Activated naive CD4-positive, alpha-beta T cell treated with anti-CD3 and anti-CD28 coated beads, Interleukin-2, amount 50 U/mL, for 72 hours (primary cell): ENCODE measurements at places on chromosomes 7 and 10.

DNA sequence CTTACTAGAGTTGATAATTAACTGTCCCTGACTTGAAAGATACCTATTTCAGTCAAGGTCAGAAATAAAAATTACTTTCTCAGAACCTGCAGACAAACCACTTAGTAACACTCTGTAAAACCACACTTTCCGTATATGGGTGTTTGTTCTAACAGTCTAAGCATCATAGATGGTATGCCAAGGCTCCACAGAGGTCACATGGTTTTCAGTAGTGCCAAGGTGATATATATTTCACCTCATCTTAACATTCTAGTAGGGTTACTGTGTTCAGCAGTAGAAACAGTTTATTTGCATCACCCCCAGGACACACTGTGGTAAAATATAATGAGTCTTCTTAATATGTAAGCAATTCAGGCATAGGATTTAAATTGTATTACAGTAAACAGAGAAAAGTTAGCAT is 61.5 kb downstream of the KCND2 start:
- no peak for DNase-seq

DNA sequence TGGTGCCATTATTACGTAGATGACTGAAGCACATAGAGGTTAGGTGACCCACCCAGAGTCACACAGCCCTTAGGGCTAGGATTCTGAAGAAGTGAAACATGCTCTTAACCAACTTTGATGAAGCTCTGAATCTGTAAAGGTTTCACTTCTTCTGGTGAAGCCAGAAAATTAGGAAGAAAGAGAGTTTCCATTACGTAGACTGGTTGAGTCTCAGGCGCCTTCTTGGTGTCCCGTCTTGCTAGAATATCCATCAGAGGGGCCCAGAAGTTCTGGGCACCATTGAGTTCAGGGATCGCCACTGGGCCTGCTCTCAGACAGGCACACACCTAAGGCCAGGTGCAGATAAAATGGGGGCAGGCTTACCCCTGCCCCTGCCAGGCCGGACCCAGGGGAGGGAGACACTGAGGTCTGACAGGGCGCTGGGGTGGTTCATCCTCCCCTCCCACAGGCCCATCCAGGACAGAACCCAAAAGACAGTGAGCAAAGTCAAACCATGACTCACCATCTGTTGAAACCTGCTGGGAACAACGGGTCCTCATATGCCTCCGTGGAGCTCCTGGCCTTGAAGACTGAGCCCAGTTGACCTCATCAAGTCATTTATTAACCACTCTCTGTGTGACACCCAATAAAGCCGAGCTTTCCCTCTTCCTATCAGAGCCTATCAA is 33.2 kb downstream of the DRGX start:
- DNase-seq = no peak

DNA sequence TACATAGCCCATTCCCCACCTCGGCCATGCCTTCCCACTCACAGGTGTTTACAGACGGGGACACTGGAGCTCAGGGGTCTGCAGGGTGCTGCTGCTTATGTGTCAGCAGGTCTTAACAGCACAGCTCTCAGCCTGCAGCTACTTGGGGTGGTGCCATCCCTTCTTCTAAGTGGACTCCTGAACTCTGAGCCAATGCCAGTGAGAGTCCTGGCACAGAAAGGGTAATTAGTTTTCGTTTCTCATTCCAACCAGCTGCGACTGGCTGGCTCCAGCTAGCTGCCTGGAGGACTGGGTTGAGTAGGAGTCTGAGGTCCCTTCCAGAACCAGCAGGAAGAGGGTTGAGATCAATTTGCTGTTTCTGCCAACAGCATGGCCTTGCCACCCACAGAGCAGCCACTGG is 88.3 kb upstream of the AGK start:
- DNase-seq = no peak

GRCh38 chr10:98899018-98899417 is 336.6 kb downstream of the HPSE2 start:
- no peak for DNase-seq

GRCh38 chr7:150717814-150718420 is 1.5 kb downstream of the GIMAP1 start:
- no peak for DNase-seq

DNA sequence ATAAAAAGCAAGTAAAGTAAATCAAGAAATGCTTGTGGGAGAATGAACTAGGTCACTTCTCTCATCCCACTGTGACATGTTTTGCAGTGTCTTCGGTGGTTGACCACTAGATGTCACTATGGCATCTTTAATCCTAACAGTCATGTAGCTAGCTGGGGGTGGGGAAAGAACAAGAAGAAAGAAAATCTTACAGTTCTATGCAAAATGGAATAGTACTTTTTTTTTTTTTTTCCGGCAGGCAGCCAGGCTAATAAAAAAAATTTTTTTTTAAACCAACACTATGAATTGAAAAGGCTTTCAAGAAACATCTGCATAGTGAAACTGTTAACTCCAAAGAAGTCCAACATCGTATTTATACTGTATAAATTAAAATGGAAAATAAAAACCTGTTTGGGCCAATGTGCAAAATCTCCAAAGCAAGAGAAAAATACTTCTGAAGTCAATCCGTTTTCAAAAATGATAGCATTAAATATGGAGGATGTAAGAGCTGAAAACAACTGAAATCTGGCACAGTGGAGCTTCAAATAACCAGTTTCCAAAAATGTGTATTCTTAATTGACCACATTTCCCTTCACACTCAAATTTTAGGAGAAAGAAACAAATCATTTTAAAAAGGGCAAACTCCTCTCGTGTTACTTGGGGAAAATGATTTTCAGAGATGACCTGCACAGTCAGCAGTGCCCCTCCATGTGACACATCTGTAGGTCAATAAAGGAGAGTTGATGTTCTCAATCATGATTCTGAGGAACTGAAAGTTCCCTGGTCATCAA is 38.5 kb downstream of the CDK1 start:
- DNase-seq = no peak

DNA sequence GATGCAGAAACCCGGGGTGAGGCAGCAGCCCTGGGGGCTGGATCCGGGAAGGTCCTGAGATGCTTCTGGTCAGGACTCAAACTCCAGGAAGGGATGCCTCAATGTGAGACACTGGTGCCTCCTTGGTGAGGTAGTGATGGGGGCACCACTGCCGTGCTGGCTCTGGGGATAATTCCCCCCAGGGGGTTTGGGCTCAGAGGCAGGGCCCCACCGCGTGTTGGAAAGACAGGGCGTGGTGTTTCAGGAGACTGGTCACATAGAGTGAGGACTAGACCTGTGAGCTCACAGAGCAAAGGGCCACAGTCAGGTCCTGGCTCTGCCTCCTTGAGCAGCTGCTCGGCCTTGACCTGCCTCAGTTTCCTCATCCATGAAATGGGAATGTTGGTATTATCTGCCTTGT is 361.9 kb downstream of the GLRX3 start:
- DNase-seq = no peak

- no peak for DNase-seq
These were observed 42.0 kb downstream of the GNA12 start for GRCh38 chr7:2802101-2802500.

- no peak for DNase-seq
These were observed 67.5 kb downstream of the PWWP2B start for GRCh38 chr10:132464256-132465192.

- no peak for DNase-seq
These were observed 19.1 kb downstream of the CNOT4 start for GRCh38 chr7:135490783-135491182.

DNA sequence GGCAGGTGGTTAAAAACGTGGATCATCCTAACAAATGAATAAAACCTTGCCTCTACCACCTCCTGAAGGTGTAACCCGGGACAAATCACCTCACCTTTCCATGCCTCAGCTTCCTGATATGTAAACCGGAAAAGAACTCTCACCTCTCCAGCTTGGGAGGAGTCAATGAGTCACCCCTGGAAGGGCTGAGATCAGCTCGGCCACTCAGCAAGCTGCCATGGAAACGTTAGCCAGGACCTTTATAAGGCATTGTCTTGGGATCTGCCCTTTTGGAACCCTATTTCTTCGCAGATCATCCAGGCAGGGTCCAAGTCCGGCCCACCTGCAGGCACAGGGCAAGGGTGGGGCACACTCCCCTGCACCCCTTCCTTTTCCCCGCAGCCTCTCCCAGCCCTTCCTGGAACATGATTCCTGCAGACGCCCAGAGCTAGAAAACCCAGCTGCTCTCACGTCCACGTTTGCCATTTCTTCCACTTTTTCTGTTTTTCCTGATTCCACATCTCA is 81.6 kb upstream of the PFKP start:
- DNase-seq = no peak
